ENCODE measurements at places on chromosomes 5 and 9.
A peak's percentile ranks its signal among the peaks of the same experiment; 100 is the strongest.

DNA sequence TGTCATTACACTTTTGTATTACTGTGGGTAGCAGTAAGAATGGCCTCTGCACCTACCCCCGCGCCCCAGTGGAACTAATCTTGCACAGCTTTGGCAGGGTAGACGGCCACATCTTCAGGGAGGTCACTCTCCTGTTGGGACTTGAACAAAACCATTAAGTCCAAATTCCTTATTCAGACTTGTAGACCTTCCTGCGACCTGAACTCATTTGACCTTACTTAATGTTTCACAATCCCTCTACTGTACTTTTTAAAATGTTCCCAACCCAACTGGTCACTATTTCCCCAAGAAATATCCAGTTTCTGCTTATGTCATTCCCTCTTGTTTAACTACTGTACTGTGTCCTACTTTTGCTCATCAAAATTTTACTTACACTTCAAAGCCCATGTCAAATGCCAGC lies 5.3 kb upstream of the FAM120AOS start:
- DNase-seq: no peak

DNA sequence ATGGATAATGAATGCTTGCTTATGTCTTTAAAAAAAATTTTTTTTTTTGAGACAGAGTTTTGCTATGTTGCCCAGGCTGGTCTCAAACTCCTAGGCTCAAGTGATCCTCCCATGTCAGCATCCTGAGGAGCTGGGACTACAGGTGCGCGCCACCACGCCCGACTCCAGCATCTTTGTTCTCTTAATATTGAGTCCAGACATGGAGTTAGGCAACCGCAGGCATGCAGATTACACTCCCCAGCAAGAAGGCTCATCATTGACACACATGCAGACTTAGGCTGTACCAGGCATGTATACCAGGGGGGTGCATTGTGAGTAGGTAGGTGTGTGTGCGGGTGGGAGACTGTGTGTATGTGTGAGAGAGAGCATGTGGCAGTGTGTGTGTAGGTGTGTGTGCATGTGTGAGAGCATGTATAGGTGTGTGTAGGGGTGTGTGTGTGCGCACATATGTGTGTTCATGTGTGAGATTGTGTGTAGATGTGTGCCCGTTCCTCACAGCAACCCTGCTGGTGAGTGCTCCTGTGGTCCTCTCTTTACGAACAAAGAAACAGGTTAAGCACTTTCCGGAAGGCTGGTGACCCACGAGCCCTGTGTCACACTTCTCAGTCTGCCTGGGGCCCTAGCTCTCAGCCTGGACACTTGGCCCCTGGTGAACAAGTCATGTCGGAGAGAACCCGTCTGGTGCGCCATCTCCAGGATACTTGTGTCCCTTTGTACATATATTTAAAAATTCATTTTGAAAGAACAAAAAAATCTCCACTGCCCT lies 6.2 kb downstream of the OBP2B start:
- no peak for DNase-seq

DNA sequence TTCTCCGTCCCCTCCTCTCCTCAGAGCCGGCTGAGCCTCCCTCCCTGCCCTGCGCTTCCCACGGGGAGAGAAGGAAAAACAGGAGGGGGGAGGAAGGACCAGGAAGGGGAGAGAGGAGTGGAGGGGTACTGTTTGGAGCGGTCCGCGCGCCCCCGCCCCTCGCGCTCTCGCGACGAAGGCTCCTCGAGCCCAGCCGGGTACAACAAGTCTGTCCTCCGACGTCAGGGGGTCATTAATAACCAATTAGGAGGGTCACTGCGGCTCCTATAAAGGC lies 480 bp upstream of the PRDM12 start:
- DNase-seq: no peak

- DNase-seq: no peak
These were observed 477.2 kb downstream of the PTPRD start for GRCh38 chr9:10135553-10135952.

DNA sequence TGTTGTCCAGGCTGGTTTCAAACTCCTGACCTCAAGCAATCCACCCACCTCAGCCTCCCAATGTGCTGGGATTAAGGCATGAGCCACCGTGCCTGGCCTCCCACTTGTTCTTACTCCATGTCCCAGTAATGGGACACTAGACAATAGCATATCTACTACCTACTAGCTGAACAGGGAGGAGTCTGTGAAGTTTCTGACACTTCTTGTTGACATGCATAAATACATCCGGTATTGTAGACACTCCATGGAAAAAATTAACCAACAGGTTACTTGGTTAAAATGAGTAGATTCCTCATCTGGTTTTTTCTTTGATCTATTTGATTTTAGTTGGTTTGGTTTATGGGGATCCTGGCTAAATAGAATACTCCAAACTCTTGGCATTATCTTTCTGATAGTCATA lies 88.3 kb downstream of the SFXN1 start:
- DNase-seq: no peak

- DNase-seq: no peak
These were observed 391.1 kb downstream of the TMEM161B start for GRCh38 chr5:87877495-87877894.

DNA sequence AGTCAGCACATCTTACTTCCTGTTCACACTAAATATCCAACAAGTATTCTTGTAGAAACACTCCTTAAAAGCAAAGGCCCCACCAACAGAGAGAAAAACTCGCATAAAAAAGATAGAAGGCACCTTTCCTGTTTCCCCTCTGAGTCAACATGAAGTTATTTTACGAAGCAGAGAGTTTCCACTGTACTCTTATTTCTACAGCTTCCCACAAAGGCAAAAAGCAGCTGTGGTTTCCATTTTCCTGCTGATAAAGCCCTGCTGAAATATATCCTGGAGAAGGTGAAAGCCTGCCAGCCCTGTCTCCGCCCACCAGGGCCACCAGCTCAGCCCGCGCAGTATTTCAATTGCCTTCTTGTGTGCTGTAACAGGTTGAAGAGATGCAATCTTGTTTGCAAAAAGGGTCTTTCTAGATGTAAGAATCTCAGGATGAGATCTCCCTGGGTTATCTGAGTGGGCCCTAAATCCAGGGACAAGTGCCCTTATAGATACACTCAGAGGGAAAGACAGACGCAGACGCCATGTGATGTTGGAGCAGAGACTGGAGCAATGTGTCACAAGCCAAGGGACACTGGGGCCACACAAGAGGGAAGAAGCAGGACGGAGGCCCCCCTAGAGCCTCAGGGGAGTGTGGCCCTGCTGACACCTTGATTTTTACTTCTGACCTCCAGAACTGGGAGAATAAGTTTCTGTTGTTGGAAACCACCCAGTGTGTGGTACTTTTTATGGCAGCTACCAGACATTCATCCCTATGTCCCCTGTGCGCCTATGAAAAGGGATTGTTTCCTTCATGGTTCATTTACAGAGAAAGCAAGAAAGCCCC lies 19.9 kb downstream of the SEMA4D start:
- peak; percentile 46 for DNase-seq

DNA sequence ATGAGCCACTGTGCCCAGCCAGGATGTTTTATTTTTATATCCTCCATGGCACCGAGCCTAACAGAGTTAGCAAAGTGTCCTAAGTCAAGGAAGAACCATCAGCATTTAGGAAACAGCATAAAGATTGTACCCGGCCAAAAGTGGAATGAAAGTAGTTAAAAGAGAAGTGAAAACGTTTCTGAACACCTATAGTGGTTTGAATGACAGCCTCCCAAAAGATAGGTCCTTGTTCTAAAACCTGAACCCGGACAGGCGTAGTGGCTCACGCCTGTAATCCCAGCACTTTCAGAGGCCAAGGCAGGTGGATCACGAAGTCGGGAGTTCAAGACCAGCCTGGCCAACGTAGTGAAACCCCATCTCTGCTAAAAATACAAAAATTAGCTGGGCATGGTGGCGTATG lies 37.4 kb downstream of the ZFAND5 start:
- DNase-seq: no peak

DNA sequence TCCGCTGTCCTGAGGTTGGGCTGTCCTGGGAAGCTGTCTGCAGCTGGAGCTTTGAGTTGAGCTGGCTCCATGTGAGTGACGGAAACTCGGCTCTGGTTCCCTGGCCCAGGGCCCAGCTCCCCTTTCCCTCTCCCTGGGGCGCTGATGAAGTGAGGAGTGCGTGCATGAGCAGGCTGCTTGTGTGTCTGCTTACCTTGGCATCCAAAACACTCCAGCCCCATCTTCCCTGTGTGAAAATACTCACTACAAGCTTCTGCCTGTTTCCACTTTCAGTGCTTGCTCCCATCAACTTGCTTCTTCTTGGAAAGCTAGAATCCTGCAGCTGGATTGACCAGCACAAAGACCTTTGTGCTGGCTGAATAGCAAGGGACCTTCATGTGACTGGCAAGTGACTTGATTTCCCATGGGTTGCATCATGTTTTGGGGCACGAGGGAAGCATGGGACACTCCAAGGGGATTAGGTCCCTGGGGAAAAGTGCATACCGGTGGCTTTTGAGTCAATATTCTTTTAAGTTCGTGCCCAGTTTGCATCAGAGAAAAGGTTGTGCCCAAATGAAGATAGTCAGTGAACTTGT lies 198.1 kb downstream of the GADD45G start:
- DNase-seq: no peak

DNA sequence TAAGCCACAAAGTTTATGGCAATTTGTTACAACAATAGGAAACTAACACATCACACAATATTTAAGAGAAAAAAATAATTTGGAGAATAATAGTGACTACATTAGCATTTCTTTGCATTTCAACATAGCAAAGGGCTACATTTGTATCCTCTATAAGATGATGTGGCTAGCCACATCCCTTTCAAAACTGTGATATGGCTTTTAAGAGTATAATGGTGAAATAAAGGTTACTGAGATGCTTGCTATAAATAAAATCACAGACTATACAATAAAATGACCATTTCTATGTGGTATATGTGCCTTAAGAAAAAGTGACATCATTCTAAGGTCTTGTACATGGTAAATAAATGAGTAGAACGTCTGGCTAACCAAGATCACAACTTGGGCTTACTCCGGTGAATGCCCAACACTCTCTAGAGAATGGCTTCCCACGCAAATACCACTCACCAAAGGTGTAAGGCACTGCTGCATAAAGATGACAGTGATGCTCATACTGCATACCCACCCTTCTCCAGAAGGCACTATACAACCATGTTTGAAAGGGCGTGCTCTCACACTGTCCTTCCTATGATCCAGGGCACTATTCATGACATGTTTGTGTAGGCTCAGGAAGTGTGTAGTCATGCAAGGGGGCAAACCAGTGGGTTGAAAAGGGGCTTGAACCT lies 286.5 kb downstream of the MLLT3 start:
- no peak for DNase-seq

DNA sequence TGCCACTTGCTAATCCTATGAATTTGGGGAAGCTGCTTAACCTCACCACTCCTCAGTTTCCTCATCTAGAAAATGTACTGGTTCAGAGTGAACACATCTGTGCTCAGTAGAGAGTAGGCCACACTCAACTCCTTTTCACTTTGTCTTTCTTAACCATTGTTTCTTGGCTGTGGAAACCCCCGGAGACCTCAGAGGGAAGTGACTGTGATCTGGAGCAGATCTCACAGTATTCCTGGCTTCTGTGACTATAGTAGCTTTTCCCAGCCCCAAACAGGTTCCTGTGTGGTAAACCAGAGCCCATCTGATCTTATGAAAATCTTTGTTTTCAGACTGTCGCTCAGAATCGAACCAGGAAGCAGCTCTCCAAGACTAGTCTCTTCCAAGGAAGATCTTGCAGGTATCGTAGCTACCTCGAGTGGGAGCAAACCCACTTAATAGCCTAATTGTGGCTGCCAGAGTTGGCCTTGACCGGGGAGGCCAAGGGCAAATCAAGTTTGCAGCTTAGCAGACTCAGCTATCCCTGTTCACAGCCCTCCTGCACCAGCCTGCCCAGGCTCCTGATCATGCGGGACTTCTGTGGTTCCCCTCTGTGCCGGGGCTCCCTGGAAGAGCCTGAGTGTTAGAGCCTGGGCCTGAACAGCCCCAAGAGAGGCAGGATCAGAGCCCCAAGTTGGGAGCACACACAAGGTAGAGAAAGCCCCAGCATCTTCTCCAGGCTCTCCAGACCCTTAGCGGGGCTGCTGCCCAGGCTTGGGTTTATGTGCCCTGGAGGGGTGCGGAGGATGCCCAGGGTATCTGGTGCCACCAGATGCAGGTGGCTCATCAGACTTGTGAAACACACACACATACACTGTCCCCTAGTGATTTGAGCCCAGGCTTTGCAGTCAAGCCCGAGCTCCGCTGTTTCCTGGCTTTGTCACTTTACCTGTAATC lies 52.2 kb upstream of the ANGPTL2 start:
- DNase-seq: no peak

GRCh38 chr5:177447066-177447610 lies 524 bp downstream of the PRR7 start:
- DNase-seq: peak; percentile 25

GRCh38 chr5:133663397-133664054 lies 51.2 kb upstream of the FSTL4 start:
- DNase-seq: no peak

DNA sequence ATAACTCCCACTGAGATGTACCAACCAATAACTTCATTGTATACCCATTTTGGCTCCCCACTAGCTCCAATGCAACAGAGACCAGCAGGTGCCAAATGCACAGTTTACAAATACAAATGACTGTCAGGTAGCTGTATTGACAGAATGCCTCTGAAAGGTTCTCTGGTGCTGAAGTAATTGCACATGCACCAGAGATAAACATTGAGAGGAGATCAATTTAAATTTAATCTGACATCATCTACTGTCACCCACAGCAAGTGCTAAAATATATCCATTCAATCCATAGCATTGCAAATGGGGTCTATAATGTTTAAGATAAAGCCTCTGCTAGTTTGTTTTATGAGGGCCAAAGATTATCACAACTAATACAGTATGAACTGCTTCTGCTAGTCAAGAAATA lies 80.2 kb downstream of the STX17 start:
- DNase-seq: no peak

GRCh38 chr5:93622240-93622885 lies 39.3 kb downstream of the NR2F1 start:
- peak; percentile 77 for DNase-seq

- DNase-seq: no peak
These were observed 25.9 kb downstream of the SELENOP start for GRCh38 chr5:42785756-42786155.

- DNase-seq: no peak
These were observed 270.7 kb upstream of the MSX2 start for GRCh38 chr5:174453690-174454089.

DNA sequence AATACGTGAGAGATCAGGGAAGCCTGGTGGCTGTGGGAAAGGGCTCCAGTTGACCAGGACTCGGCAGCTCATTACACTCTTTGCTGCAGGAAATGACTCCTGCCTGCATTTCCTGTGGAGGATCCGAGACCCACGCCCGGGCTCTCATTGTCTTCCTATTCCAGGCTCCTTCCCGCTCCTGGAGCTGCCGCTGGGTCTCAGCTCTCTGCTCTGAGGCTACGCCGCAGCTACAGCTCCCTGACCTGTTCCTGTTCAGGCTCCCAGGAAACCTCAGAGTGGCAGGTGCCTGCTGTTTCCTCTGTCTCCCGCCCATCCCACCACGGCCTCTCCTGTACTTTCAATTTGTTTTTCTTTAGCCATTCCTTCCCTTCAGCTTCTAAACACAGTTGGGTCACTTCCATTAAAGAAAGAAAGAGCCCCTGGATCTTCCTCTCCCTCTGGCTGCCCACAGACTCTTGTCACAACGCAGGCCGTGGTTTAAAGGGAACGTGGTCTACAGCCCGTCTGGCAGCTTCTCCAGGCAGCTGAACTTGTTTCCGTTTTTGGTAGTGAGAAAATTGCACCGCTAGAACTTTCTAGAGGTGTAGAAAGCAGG lies 71.5 kb downstream of the IL6ST start:
- no peak for DNase-seq

Measured in IMR-90 (cell line).